ENCODE measurements at places on chromosomes 2 and 18.
A peak's percentile ranks its signal among the peaks of the same experiment; 100 is the strongest.

DNA sequence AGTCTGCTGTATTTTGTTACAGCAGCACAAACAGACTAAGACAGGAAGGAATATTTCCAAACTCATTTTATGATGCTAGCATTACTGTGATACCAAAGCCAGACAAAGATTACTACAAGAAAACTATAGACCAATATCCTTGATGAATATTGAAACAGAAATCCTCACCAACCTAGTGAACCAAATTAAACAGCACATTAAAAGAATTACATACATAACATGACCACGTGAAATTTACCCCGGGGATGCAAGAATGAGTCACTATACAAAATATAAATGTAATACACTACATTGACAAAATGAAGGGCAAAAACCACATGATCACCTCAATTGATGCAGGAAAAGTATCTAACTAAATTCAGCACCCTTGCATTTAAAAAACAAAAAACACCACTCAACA lies 112.6 kb downstream of the CHN1 start:
- DNase-seq = no peak

DNA sequence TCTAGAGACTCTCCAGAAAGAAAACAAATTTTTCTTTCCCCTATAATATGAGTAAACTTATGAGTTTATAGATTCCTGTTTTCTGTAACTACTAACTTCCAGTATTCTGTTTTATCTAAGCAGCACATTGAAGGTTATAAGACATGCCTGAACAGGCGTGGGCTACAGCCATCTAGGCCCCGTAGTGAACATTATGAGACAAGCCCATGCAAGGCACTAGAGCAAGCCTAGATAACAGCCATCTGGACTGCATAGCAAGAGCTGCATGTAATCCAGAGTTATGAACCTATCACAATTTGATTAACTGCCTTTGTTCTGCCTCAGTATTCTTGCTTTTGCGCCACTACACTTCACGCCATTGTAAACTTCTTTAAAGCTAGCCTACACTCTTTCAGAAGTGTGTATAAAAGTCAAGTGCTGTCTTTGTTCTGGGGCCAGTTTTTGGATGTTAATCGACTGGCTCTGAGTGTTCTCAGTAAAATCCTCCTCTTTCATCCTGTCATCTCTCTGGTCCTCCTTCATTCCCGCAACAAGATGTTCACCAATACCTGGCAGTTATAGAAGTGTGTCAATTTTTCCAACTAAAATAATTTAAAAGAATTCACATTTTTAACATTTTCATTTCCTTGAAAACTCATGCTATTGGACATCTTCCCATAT lies 3.0 kb upstream of the SULT1C3 start:
- no peak for DNase-seq

- no peak for DNase-seq
Observed at GRCh38 chr2:27369471-27370025, 590 bp downstream of the EIF2B4 start.

- no peak for DNase-seq
Observed at GRCh38 chr2:69734854-69735544, 6.9 kb upstream of the ANXA4 start.

DNA sequence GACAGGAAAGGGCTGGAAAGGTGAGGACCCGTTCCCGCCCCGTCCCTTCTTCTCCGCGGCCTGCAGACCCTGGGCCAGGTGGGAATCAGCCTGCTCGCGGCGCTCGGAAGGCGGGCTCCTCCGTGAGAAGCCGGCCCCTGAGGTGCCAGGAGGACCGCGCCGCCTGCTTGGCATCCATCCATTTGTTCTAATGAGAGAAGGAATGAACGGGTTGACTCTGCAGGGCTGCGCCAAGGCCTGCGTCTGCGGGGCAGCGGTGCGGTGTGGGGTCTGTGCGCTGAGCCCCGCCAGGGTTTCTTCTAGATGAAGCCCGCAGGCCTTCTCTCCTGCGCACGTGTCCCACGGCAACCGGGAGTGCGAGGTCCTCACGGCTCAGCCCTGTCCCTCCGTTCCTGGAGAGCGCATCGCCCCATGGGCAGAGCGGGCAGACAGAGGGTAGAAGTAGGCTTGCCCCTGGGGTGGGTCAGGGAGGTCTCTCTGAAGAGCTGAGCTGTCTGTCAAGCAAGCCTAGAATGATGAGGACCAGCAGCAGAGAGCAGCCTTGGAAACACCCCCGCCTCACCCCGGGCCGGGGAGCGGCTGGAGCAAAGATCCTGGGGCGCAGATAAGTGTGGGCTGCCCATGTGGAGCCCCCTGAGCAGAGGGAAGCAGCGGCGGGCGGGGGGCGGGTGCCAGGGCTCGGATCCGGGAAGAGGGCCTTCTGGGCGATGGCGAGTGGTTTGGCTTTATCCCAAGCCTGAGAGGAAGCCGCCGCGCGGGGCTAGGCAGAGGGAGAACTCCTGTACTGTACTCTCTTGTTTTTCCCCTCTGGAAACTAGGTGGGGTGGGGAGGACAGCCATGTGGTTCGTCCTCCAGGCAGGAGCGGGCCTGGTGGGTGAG lies 27.9 kb upstream of the HS6ST1 start:
- no peak for DNase-seq

DNA sequence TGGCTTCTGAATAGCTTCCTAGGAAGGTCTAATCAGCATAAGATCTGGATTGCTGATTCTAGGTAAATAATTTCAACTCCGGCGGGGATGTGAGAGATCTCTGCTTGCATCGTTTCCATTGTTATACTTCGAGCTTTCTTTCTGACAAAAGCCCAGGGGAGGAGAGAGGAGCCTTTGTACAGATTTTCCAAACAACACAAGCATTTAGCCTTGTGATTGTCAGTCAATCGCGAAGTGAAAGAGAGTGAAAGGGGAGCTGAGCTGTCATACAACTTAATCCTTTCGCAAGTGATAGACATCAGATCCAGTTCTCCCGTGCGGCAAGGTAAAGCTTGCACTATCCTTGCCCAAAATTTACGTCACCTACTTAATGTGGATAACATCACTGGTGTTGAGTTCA lies 26.2 kb downstream of the RALB start:
- DNase-seq = no peak

DNA sequence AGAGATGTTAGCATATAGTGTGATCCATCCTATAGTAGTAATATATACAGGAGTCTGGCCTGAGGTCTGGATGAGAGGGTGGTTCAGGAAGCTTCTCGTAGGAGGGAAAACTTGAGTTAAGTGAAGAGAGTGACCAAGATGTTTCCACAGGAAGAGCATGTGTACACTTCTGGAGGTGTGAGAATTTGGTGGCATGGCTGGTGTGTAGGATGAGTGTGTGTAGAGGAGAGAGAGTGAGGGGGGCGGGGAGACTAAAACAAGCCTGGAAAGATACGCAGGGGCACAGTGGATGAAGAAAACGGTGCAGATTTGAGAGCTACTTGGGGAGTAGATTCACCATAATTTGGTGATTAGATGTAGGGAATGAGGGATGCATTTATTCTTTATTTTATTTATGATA lies 43.5 kb upstream of the CTLA4 start:
- DNase-seq = no peak

DNA sequence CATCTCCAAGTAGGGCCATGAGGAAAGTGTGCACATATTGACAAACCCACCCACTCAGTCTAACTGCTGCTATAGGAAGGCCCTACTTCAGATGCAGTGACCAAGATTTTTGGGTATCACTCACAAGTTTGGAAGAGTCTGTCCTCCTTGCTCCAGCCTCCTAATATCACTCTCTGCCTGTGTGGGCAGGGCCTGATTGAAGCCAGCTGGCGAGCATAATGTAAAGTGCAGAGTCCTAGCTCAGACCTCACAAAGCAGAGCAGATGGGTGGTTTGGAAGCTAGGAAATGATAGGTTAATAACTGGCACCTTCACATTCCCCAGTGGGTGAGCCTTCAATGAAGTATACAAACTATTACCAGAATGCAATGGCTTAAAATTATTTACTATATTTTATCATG lies 11.2 kb upstream of the SULT1C3 start:
- no peak for DNase-seq

DNA sequence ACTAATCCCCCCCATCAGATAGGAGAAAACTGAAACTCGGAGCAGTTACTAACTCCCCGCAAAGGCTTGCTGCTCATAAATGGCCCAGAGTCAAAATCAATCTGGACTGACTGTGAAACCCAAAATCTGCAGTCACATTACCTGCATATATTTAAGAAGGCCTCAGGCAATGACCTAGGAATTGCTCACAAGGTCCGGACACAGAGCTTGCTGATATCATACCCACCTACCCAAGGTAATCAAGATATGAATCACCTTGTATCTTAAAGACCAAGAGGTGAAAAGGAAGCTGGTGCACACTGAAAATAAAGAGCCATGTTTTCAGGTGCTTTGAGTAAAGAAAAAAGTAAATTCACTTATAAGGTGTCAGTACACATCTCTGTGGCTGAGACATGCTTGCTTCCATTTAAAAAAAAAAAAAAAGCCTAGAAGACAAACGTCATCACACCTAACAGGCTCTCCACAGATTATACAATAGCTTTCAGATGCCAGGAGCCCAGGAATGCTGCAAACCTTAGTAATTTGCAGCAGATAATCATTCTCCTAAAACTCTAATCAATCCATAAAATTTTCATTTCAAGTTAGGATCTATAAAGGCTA lies 195.4 kb downstream of the ZEB2 start:
- DNase-seq = no peak

DNA sequence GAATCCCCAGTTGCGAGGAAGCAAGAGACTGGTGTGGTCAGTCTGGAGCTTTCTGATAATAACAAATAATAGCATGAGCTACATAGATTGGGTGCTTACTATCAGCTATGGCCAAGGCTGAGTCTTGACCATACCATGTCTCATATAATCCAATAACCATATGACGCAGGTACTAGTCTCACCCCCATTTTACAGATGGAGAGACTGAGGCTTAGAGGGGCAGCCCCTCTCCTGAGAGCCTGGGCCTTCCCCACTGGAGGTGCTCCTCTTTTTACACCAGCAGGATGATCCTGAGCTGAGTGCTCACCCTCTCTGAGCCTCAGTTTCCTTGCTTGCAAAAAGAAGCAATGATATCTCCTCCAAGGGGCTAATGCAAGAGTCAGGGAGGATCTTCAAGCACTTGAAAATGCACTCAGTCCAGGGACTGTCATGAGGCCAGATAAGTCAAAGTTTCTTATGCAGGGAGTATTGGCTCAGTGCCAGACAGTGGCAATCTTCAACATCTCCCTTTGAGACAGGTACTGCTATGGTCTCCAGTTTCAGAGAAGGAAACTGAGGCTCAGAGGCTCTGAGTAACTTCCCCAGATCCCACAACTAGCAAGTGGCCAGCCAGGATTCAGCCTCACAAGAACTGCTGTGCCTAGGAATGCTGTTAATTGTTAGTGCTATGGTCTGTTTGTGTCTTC lies 149.7 kb downstream of the TFCP2L1 start:
- no peak for DNase-seq

GRCh38 chr18:74328206-74328605 lies 12.6 kb downstream of the C18orf63 start:
- no peak for DNase-seq

DNA sequence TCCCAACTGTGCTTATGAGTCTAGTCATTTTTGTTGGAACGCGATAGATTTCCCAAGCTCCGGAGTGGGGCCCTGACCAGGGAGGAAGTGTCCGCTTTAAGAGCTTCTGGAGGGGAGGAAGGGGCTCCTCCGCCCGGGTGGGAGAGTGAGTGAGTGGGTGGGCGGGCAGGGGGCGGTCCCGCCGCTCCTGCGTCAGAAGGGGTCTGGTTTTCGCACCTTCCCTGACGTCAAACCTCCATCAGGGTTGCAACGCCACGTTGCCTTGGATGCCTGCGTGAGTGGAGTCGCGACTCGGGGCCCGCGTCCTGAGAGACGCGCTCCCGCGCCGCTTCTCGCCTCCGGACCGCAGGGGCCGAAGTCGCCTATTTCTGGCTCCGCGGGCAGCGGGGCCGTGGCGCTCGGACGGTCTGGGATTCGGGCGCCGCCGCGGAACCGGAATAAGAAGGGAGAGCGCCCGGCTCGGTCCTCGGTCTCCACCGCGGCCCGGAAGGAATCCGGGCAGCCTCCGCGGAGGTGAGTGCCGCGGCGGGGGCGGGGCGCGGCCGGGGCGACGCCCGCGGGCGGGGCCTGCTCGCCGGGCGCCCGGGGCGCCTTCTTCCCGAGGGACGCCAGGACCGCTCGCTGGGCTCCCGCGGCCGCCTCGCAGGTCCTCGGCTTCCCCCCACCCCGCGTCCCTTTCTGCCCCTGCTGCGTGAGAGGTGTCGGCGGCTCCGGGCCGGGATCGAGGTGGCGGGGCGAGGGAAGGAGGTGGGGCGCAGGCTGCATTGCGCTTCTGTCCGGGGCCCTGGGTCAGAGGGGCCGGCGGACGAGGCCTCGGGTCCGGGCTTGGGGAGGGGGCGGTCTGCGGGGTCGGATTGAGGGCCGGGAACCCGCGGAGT lies at the start of gene ZDBF2:
Gene ZDBF2 (plus strand): TSS at position 230 of the 878 bp plus-strand sequence. CDS start 7,187 bp downstream, outside the sequence.
- peak; percentile 10 for DNase-seq

- no peak for DNase-seq
Observed at GRCh38 chr2:22737144-22737543, 647.8 kb upstream of the KLHL29 start.

GRCh38 chr2:215749092-215749957 lies 264.0 kb downstream of the MREG start:
- DNase-seq = no peak

GRCh38 chr2:137525132-137525531 lies 439.1 kb upstream of the HNMT start:
- no peak for DNase-seq

- DNase-seq = peak; percentile 28
Observed at GRCh38 chr2:234135750-234136221, 85.3 kb downstream of the SPP2 start.

Data from stimulated activated CD8-positive, alpha-beta memory T cell treated with anti-CD3 and anti-CD28 coated beads, Interleukin-4, amount 100 ng/mL, for 4 hours (primary cell).